Hypothalamus (tissue), 51 donors: ENCODE measurements at places on chromosomes 7 and 10.

- DNase-seq: no peak
These were observed 38.2 kb upstream of the PFKFB3 start for GRCh38 chr10:6164271-6165095.

DNA sequence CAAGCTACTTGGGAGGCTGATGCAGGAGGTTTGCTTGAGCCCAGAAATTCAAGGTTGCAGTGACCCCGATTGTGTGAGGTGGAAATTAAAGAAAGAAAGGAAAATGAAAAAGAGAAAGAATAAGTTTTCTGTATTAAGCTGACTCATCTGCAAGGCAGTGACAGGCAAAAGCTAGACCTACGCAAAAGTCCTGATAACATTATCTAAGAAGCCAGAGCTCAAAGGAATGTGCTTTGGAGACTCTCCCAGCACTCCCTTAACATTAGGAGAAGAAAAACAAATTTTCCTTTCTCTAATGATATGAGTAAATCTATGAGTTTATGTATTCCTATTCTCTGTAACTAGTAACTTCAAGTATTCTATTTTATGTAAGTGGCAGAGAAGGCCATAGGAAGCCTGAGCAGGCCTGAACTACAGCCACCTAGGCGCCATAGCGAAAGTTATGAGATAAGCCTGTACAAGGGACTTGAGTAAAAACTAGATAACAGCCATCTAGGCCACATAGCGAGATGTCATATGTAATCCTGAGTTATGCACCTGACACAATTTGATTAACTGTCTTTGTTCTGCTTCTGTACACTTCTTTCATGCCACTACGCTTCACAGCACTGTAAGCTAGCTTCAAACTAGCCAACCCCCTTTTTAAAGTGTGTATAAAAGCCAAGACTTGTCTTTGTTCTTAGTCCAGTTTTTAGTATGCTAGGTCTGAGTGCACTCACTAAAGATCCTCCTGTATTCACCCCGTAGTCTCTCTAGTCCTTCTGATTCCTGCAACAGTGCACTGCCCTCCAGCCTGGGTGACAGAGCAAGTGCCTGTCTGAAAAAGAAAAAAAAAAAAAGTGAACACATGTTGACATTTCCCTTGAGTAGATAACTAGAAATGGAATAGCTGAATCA, 9.4 kb upstream of the ZWINT start:
- DNase-seq: no peak

DNA sequence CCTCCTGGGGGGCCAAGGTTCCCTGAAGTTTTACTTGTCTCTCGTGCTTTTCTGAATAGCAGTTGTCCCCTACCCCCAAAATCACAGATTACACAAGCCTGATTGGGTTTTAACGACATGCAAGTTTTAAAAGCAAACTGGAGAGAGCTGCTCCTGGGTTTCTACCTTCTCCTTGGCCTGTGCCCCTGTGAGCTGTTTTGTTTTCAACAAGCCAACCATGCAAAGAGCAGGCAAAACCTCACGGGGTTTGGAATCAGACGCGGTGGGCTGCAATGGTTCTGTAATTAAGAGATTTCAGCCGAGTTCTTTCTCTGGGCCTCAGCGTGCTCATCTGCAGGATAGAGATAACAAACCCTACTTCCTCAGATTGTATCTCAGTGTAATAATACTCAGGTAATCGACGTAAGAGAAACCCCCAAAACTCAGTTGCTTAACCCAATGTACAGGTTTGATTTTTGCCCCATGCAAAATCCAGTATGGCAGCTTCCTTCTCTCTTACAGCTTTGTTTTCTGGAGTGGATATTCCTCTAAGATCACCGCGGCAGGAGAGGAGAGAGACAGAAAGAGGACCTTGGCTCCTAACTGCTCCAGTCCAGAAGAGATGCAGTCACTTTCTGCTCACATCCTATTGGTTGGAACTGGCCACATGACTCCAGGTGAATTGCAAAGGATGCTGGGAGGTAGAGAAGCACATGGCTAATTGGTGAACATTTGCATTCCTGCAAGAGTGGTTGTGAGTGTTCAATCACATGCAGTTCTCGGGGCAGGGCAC, 42.0 kb downstream of the MYL10 start:
- no peak for DNase-seq

GRCh38 chr10:79223091-79224048, 123.9 kb upstream of the PPIF start:
- peak; percentile 58 for DNase-seq

GRCh38 chr7:103752995-103753394, 236.5 kb downstream of the RELN start:
- DNase-seq: no peak

- DNase-seq: no peak
These were observed 46.7 kb downstream of the CAV1 start for GRCh38 chr7:116571552-116571951.

DNA sequence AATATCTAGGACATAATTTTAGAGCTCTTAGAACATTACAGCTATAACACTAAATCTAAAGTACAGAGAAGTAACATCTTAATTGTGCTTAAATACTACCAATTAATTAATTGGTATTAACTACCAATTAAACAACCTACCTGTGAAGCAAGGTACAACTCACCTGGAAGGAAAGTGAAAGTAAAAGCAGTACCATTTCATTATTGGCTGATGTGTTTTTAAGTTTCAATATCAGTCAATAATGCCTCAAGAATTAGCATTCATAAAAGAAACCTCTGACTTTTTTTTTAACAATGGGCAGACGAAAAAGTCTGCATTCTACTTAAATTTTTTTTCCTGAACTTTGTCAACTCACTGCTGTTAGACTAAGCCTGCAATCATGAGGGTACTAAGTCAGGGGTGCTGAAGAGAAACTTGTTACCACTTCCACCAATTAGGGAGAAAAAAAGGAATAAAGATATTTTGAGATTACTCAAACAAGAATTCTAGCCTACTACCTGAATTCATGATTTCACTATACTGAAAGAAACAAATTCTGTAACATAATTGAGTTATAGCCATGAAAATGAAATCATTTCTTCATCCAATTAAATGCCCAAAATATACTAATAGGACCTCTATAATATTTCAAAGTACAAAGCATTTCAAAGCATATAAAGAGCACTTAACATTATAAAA, 19.9 kb downstream of the UPF2 start:
- DNase-seq: no peak
